ENCODE measurements at places on chromosomes 1 and 21. TPM values are rescaled to one million over a fixed set of nuclear protein-coding genes. Genes with fewer than 3 reads are reported as not detected.
A peak's percentile ranks its signal among the peaks of the same experiment; 100 is the strongest.

- no peak for DNase-seq
These were observed 118.3 kb downstream of the OLFML2B start for GRCh38 chr1:161905269-161905884.

DNA sequence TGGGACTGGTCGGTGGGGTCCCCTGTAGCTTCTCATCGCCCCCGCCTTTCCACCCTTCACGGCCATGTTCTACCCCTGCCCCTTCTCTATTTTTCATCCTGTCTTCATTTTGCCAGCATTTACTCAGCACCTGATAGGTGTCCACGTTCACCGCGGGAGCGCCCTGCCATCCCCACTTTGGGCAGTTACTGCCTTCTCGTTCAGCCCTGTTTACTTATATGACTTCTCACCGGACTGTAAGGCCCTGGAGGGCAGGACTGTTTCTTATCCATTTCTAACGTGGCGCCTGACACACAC lies 380 bp downstream of the MFN2 start:
- DNase-seq = no peak

Gene VSIG8
- polyA plus RNA-seq = not detected

DNA sequence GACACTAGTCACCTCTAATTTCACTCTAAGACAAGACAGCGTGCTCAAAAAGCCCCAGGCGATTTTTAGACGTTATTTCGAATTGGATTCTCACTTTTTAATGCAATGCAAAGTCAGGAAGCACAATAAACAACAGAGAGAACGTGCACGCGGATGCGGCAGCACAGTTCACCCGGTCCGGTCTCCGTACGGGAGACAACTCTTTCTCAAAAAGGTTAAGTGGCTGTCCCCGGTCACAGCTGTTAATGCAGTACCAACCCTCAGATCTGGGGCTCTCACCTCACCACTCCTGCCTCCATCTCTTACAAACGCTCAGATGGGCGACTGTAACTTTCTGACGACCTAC lies 1.2 kb downstream of the HP1BP3 start:
- DNase-seq = no peak

DNA sequence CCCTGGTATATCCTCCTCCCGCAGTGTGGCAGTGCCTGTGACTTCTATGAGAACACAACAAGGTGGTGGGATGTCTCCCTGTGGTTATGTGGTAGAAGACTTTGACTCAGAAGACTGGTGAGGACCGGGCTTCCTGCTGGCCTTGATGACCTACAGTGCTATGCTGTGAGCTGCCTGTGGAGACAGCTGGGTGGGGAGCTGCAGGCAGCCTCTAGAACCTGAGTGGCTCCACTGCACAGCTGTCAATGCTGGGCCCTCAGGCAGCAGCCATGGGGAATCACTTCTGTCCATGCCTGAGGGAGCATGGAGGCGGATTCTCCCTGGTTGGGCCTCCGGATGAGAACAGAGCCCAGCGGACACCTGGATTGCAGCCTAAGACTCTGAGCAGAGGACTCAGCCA lies 14.9 kb downstream of the SLC1A7 start:
- no peak for DNase-seq

DNA sequence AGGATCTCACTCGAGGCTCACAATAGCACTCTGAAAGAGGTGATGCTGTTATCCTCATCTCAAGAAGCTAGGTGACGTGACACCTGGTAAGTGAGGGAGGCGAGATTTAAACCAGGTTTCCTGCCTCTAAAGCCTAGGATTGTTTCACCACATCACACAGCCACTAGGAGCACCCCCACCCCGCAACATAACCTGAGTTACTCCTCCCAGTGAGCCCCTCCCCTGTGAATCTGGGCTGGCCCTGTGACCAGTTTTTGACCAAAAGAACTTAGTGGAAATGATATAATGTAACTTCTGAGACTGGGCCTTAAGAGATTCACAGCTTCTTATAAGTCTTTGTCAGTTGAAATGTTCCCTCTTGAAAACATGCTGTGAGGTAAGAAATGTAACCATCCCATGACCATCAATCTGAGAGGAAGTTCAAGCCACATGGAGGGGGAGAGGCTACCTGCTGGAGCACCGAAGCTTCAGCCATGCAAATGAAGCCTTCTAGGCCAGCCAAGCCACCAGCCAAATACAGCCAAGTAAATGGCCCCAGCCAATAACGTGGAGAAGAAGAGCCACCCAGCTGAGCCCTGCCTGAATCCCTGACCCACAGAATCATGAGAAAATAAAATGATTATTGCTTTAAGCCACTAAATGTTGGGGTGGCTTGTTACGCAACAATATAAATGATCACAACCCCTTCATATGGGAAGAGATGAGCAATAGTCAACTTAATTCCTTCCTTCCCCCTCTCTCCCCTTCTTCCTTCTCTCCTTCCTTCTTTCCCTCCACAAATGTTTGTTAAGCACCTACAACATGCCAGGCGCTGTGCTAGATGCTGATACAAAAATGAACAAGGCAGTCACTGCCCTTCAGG lies 61.0 kb upstream of the FAM20B start:
- DNase-seq = no peak

DNA sequence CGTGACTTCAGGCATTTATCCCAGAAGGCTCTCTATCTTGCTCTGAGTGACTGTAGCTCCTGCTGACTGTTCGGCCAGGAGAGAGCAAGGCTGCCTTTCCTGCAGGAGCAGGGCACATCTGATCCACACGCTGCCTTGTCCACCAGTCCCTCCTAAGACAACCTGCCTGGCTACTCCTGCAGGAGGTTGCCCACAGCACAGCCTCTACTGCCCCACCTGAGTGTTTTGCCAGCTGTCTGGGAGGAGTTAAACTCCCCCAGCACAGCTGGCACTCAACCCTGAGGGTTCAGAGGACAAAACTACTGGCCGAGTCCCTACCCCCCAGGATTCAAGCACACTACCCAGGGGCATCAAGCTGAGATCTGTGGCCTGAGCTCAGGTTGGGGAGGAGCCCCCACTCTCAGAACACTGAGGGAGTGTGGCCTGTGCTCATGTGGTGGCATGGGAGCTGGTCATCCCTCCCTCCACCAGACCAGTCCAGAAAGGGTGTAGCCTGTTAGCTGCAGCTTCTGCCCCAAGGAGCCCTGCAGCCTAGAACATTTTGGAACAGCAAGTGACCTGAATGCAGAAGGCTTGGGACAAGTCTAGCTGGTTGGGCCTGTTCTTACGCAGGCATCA lies 237.3 kb downstream of the SLC44A5 start:
- DNase-seq = no peak

- DNase-seq = no peak
These were observed 251.7 kb downstream of the BRINP3 start for GRCh38 chr1:190226006-190226405.

- DNase-seq = no peak
These were observed 539.2 kb upstream of the OLFM3 start for GRCh38 chr1:102535829-102536505.

- no peak for DNase-seq
These were observed 36.5 kb upstream of the TENT5B start for GRCh38 chr1:27049100-27049499.

- DNase-seq = no peak
These were observed 86.6 kb upstream of the S1PR1 start for GRCh38 chr1:101150266-101150665.

- no peak for DNase-seq
These were observed 21.7 kb downstream of the ITPKB start for GRCh38 chr1:226717256-226717909.

DNA sequence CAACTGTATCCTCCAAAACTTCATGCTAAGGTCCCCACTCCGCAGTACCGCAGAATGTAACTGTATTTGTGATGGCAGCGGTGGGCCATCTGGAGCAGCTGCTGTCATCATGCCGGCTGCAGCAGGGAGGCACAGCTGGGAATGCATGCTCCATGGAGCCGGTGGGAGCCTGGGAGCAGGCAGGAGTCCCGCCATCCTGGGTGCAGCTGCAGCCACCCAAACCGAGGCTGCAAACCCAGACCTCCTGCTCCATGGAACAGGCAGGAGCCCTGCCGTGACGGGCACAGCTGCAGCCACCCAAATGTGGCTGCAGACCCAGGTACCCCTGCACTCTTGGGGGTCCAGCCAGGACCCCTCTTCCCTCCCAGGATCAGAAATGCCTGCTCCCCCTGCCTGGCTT lies 80.3 kb downstream of the SCMH1 start:
- peak; percentile 36 for DNase-seq

DNA sequence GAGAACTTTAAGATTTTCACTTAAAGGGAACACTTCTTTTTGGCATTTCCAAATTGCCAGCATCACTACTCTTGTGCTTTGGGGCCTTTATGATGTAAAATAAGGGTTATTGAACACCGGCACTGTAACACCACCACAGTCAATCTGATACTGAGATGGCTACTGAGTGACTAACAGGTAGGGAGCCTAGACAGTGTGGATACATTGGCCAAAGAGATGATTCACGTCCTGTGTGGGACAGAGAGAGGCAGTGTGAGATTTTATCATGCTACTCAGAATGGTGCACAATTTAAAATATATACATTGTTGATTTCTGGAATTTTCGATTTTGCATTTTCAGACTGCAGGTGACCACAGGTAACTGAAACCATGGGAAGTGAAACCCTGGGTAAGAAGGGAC lies 261.6 kb downstream of the SPATA17 start:
- DNase-seq = no peak

Gene TMEM269
- 1.1 TPM for polyA plus RNA-seq

GRCh38 chr1:17156108-17156507 lies 36.9 kb upstream of the PADI2 start:
- no peak for DNase-seq

DNA sequence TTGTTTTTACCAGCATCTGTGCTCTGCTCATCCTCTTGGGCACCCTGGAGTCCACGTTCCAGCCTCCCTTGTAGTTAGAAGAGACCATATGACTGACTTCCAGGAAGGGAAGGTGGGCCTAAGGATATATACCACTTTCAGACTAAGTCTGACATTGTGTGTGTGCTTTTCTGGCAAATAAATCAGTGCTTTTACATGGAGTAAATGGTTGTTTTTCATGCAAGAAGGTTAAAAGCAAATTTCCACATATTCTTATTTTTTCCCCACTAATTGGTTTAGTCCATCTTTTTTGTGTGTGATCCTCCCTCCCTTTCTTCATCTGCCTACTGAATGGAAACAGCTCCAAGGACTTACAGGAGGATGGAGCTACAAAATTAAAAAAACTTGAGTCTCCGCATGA lies 119.8 kb downstream of the TBX15 start:
- DNase-seq = no peak

DNA sequence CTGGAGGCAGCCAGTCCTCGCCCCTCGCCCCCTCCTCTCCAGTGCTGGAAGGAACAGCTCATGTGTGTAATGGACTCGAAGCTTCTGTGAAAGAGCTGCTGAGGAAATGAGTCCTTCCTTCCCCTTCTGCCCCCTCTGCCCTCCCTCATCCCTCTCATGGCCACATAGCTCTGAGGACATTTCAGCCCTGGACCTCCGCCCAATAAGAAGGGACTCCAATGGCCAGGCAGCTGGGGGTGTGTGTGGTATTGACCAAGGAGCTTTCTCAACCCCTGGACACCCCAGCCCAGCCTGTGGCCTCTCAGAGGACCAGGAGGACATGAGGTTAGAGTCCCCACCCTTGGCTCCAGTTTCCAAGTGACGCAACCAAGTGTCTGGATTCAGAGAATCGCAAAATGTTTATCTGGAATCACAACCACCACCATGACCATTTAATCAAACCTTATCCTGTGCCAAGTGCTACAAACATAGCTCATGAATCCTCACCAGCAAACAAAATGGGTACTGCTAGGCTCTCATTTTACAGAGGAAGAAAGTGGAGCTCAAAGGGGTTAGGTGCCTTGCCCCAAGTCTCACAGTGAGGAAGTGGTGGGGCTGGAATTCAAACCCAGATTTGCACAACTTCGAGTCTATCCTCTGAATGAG lies 47.8 kb upstream of the ECE1 start:
- peak; percentile 90 for DNase-seq

Gene RGSL1
- not detected for polyA plus RNA-seq

Gene CD247
- 0.49 TPM for polyA plus RNA-seq

DNA sequence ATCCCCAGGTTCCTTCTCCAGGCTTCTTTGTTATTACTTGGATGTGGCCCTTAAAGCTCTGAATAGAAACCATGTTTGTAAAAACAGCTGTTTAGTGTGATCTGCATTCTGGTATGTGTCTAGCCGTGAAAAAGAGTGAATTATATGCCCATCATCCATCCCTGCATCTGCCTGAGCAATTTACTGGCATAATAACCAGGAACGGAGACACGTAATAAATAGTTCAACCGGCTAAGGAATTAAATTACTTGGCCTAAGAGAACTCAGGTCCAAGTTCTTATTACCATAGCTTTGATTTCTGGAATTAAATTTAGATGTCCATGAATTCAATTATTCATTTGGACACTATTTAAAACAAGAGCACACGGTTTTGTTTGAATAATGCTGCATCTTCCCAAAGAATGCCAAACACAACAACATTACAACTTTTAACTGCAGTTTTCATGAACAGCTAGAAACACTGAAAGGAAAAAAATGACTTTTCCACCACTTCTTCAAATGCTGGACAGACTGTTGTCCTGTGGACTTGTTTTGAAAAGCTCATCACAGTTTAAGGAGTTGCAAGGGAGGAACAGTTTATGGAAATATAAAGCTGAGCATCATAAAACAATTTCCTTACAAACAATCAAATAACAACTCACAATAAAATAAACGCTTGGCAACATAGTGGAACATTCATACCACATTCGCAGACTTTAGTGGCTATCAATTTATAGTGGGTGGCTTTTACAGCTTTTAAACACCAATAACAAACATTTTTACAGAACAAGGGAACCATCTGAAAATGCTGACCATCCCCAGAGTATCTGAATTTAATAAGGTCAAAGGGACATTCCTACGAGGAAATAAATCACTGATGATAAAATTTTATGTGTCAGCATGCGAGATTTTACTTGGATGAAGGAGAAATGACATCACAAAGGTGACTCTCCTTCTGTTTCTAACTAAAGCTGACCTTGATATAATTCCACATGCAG lies 144.7 kb downstream of the APP start:
- DNase-seq = no peak

- DNase-seq = no peak
These were observed 156.1 kb downstream of the NR5A2 start for GRCh38 chr1:200183637-200184036.

- DNase-seq = no peak
These were observed 27.2 kb downstream of the FABP3 start for GRCh38 chr1:31345635-31346034.

GRCh38 chr1:201495551-201496295 lies 11.2 kb downstream of the CSRP1 start:
- peak; percentile 86 for DNase-seq

Data from muscle of back (tissue), 13 donors.